NCI-H1417 (cell line): ENCODE measurements at places on chromosomes 6 and 20.
A peak's percentile ranks its signal among the peaks of the same experiment; 100 is the strongest.

DNA sequence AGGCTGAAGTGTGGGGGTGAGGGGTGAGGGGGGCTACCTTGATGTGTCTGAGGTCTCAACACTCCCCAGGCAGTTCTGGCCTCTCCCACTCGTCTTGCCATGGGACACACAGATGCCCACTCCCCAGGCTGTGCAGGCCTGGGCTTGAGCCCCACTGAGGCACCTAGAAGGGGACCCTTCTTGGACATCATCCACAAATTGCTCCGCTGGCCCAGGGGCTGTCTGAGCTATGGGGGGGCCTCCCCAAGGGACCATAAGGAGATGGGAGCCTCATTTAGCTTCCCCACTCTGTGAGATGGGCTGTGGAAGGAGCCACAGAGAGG lies 155.5 kb upstream of the MLN start:
- no peak for DNase-seq

DNA sequence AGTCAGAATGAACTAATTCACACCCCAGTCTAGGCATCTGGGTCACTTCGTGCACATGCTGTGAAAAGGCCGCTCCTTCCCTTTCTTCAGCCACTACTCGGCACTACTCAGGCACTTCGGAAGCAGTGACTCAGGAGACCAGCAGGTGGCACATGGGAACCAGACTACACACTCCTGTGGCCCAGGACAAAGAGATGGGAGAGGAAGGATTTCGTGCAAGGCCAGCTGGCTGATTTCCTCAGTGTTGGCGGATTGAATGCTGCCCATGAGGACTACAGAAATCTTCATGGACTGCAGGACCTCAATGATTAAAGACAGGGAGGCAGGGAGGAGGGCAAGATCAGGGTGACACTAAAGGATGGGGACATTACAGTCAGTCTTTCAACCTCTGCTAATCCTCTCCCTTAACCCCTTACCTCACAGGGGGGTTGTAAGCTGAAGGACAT lies 117.8 kb upstream of the SPACA1 start:
- peak; percentile 50 for DNase-seq

DNA sequence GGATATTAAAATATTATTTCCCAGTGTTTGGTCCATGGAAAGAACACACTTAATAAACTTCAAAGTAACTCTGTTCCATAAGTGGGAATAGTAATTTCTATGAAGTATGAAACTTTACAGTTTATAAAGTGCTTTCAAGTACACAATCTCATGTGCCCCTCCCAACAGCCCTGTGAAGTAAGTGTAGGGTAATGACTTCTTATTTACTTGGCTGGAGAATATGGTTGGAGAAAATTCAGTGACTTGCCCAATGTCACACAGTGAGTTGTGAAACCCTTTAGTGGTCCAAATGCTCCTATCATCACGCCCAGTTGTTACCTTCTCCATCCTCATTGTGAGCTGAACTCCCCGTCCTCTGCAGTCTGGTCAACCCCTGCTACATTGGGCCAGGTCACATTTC lies 141.2 kb downstream of the PDE7B start:
- no peak for DNase-seq

- no peak for DNase-seq
Measured at GRCh38 chr6:8589941-8590729, 154.8 kb upstream of the SLC35B3 start.
